ENCODE measurements at places on chromosomes 2 and 18.

DNA sequence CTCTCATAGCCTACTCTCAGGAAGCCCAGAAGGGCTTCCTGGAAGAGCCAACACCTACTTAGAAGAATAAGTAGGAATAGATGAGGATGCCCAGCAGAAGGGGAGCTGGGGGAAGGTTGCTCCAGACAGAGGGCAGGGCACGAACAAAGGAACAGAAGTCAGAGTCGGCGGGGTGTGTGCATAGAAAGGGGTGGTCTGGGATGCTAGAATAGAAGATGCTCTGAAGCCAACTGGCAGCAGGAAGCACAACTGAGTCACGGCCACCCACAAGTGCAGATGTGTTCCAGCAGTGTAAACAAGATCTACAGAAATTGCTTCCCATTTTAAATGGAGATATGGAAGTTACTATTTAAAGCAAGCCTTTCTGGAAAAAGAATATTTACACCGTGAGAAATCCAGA, 131.0 kb downstream of the ZNF532 start:
- no peak for DNase-seq

- no peak for DNase-seq
Measured at GRCh38 chr2:130981667-130982066, 111.6 kb downstream of the FAM168B start.

DNA sequence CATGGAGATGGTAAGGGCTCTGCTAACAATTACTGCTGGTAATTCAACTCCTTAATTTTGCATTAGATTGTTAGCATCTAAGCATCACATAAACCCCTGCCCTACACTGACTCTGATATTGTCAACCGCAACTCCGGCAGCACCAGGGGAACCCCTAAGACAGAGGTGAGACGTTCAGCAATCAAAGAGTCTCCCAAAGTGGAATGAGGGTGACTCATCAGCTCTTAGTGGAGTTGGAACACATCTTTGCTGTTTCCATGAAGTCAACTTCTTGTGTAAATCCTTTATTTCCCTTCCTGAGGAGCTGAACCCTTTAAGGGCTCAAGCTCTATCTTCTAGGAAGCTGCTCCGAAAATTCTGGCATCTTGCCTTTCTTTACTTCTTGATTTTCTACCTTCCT, 52.1 kb downstream of the ABCG8 start:
- no peak for DNase-seq

GRCh38 chr2:217215877-217216276, 356.0 kb upstream of the TNP1 start:
- DNase-seq, result no peak

- no peak for DNase-seq
Measured at GRCh38 chr2:181058378-181059269, 78.2 kb downstream of the UBE2E3 start.

- no peak for DNase-seq
Measured at GRCh38 chr2:31413862-31414550, 536 bp downstream of the XDH start.

- DNase-seq, result no peak
Measured at GRCh38 chr2:46929612-46930011, 14.0 kb upstream of the MCFD2 start.

DNA sequence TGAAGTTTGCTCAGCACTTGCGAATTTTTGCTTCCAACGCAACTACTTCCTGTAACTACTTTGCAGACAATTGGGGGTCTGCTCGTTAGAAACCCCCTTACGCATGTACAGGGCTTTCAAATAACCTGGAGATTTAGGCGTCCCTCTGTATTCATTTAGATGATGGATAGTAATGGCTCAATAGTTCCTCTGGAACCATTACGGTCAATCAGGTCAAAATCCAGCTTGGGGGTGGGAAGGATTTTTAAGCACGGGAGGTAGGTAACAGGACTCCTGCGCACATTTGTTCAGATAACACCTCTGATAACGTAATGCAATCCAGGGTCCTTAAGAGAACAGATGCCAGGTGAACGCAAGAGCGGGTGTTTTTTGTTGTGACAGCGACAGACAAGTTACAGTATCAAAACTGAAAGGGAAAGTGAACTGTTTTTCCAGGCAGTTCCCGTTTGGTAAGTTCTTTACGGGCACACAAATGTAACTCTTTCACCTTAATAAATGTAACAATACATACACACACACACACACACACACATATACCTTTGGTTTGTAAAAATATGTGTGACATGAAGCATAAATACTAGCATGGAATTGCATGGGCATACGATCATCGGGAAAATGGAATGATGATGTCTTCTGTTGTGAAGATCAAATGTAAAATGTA, 3.8 kb upstream of the OSR1 start:
- DNase-seq, result no peak

DNA sequence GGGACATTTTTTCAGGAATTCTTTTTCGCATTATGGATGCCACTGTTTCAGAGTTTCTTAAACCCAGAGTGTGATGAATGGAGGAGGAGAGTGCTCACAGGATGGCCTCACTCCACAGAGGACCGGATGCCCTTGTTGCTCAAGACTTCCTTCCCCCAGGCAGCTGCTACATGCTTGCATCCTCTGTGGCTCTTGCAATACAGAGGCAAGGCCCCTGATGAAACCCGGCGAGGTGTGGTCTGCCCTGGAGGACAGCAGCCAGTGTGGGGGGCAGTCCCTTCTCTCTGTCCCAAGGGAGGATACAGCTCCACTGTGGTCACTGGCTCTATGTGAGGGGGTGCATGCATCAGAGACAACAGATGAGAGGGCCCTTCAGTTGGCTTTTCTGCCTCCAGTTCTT, 109.6 kb downstream of the SH3RF3 start:
- DNase-seq, result peak; percentile 64

- no peak for DNase-seq
Measured at GRCh38 chr2:118967124-118967880, 25.3 kb downstream of the MARCO start.

DNA sequence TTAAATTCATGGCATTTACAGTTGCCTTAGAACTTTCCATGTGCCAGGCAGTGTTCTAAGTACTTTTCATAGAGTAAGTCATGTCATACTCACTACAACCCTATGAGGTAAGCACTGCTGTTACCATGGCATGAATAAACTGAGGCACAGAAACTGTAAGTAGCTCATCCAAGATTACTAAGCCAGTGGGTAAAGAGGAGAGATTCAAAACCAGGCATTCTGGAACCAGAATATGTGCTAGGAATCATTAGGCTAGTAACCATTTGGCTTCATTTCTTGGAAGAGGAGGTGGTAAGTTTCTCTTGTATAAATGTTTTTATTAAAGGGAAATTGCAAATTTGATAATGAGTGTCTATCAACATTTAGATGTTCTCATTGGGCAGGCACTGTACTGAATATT, 35.1 kb downstream of the SOX11 start:
- DNase-seq, result no peak

- DNase-seq, result no peak
Measured at GRCh38 chr2:185689906-185690539, 48.6 kb upstream of the FSIP2 start.

Measured in activated naive CD8-positive, alpha-beta T cell treated with anti-CD3 and anti-CD28 coated beads, Interleukin-2, amount 10 ng/mL, durations not matched to agents 7 days and 5 days (primary cell).